ENCODE measurements at places on chromosomes 1 and 21.

DNA sequence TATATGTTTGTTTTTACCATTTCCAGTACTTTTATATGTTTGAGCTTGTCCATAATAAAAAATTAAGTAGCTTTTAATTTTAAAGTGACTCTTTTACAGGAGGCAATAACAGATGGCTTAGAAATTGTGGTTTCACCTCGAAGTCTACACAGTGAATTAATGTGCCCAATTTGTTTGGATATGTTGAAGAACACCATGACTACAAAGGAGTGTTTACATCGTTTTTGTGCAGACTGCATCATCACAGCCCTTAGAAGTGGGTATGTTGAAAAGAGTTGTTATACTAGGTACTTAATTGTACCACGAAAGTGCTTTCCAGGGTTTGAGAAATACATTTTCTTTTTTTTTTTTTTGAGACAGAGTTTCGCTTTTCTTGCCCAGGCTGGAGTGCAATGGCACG, 46.1 kb downstream of the RNF2 start:
- no peak for DNase-seq

DNA sequence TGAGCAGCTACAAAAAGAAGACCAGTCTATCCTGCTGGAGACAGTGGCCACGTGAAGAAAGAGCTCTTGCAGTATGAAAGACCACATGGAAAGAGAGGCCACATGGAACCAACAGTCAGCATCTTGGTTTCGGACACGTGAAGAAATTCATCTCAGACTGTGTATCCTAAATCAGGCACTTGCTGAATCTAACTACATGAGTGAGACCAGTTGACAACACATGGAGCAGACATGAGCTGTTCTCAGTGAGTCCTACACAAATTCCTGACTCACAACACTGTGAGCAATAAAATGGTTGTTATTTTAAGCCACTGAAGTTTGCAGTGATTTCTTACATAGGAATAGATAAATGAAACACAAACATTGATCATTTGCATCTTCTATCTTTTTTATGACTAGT, 2.4 kb upstream of the TAF1A start:
- no peak for DNase-seq

DNA sequence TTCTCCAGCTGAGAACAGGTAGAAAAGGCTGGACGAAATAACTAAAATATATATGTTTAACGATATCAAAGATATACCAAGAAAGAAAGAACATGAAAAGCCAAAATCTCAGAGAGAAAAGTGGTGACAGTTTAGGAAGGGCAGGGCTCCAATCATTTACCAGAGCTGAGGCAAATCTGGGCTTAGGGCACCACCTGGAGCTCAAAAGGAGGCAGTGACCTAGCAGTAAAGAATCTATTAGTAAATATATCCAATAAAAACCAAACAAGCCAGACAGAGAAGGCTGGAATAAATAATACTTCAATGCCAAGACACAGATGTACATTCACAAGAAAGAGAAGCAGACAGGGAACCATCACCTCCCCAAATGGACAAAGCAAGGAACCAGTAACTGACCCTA, 43.5 kb downstream of the CHIA start:
- DNase-seq = peak; percentile 33

- DNase-seq = no peak
These were observed 652.7 kb downstream of the LMO4 start for GRCh38 chr1:87981386-87981785.

- no peak for DNase-seq
These were observed 70.0 kb downstream of the LEPR start for GRCh38 chr1:65490231-65491009.

GRCh38 chr1:111594306-111594693, 25.3 kb upstream of the RAP1A start:
- DNase-seq = no peak

DNA sequence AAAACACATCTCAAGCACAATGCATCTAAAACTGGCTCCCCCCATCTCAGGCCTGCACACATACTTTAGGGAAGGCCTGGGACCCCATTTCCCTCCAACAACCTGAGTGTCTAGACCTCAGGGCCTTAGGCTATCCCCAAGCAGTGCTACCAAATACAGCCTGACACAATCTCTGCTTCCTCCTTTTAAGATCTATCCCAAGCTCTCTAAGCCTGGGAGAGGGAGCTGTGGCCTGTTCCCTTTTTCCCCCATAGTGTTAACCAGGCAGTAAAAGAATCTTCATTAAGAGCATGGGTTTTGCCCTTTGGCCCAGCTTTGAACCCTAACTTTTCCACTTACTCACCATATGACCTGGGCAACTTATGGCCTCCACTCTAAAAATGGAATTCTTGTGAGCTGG, 10.8 kb upstream of the COL8A2 start:
- DNase-seq = no peak

- DNase-seq = no peak
These were observed 563 bp upstream of the NFIA start for GRCh38 chr1:61081686-61082310.

GRCh38 chr1:151944126-151944856, 35.0 kb upstream of the THEM4 start:
- DNase-seq = no peak

- no peak for DNase-seq
These were observed 470.6 kb downstream of the PTPRU start for GRCh38 chr1:29706936-29707335.

- no peak for DNase-seq
These were observed at the start of gene OR6N1 for GRCh38 chr1:158771950-158772866. Gene OR6N1, minus strand, starts transcription at chr1:158772195. Its CDS starts 5,513 bp downstream, at chr1:158766682.

- DNase-seq = no peak
These were observed 513.0 kb downstream of the PTPRC start for GRCh38 chr1:199151634-199152425.

GRCh38 chr1:158067662-158068061, 74.2 kb downstream of the KIRREL1 start:
- DNase-seq = no peak

DNA sequence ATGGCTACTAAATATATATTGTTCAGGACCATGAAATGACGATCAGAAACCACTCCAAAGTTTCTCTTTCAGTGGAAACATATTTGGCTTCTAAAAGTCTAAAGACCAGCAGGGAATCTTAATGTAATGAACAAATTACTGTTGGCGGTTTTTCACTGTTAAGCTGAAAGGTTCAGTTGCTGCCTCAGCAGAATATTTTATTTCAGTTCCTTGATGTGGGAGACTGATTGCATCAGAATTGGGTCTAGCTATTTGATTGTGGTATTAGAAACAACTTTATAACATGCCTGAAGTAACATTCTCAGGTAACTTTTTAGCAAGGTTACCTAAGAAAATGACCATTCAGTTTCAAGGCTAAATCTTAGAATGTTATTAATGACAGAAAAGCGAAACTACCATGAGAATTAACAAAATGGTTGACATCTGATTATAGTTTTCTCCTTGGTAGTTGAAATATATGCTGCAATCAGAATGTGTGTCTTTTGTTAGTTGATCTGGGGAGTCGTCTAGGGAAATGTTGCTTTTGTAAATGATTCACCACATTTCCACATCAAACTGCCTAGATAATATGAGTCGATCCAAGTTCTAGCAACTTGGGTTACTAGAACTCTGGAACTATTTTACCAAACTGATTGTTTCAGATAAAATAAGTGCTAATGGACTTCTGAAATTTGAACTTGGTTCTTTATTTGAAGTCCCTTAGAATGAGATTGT, 200.4 kb downstream of the HMCN1 start:
- no peak for DNase-seq

DNA sequence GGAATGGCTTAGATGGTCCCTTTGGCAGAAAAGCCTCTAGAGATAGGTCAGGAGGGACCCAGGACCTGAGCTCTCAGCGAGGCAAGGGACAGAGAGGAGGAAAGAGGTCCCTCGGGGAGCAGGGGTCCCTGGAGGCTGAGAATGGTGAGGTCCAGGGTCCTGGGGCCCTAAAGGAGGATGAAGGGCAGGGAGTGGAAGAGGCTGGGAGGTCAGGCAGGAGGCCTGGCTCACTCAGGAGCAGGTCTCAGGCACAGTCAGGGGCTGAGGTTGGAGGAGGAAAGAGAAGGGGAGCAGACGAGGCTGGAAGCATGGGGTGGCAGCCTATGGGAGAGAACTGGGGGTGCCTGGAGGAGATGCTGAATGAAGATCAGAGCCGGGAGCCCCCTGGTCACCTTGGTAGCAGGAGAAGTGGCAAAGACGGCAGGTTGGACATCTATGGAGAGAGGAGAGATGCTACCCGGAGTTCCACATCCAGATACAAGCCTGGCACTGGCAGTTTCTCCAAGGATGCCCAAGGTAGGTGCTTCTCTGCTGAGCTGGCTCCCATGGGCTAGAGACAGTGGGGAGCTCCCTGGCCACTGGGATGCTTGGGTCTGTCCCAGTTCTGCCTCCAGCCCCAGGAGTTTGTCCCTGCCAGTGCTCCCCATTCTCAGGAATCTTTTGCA, 22.6 kb downstream of the IGFN1 start:
- no peak for DNase-seq

DNA sequence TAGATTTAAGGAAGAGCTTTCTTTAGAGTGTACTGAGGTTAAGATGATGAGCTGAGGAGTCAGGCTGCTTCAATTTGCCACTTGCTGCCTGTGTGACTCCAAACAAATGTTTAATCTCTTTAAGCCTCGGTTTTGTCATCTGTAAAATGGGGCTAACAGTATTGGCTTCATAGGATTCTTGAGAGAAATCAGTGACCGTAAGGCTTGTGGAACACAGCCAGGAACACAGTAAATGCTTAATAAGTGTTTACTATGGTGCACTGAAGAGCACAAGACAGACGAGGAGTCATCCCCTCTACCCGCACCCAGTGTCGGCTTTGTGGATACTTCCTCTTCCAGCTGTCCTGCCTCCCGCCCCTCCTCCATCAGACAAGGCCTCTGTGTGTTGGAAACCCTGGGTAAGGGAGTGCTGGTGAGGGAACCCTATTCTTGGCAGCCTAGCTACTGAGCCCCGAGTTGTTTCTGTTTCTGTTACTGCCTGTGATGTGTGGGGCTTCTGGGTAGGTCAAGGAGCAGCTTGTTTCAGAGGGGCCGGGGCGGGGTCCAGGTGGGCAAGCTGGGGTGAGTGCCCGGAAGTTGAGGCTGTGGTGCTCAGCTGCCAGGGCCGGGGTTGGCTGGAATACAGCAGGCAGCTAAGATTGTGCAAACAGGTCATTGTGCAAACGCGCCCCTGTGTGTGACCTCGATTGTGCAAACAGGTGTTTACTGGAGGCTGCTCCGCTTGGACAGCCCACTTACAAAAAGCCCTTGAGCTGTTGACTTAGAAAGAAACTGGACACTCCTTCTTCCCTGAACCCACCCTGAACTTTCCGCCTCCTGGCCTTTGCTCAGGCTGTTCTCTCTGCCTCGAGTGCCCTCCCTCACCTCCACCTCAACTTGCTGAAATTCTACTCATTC, 4.0 kb upstream of the CSF3R start:
- no peak for DNase-seq

- no peak for DNase-seq
These were observed 100.2 kb downstream of the HMCN1 start for GRCh38 chr1:185834371-185834905.

DNA sequence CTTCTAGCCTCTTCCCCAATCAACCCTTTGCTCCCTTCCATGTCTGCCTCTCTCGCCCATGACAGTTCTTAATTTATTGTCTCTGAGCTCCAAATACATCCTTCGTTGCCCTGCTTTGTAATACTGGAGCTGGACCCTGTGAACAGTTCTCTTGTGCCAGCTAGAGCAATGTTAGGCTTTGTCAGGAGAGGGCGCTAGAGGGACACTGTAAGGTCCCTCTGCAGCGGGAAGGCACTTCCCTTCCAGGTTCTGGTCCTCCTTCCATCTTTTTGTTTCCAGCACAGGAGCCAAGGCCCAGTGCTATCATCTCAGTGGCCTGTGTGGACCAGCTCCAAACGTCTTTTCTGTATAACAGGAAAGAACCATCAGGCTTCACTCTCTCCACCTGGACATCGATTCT, 95.9 kb downstream of the PTPRU start:
- DNase-seq = no peak

Measured in GM12878 (cell line).